Calu3 (cell line): ENCODE measurements at places on chromosomes 12 and 14. TPM values are rescaled to one million over a fixed set of nuclear protein-coding genes. Genes with fewer than 3 reads are reported as not detected.

- DNase-seq: peak; percentile 37
Measured at GRCh38 chr12:25557830-25558436, 4.8 kb upstream of the LMNTD1 start.

DNA sequence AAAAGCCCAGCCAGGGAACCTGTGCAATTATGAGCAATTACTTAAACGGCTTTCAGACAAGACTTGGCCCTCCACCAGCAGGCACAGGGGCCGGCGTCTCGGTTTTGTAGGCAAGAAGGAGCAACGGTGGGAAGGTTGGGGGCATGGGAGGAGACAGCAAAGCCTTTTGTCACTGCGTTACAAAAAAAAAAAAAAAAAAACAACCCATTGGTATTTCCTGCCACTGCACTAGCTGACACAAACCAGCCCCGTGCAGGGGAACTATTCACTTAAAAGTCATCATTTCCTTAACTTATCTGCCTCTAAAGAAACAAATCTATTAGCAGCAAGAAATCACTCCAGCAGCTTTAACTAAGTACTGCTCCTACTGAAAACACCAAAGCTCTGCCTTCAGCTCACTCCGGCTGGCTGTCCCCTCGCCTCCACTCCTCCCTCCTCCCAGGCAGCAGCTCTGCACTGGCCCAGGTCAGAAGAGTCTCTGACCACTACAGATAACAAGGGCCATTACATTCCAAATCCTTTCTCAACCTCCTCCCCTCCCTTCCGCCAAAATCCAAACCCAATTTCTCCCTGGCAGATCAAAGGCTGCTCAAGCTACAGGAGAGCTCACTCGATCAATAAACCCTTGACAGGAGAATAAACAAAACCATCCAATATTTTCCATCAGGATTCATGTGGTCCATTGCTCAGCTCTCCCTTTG, 105.2 kb upstream of the CDKN3 start:
- DNase-seq: no peak

DNA sequence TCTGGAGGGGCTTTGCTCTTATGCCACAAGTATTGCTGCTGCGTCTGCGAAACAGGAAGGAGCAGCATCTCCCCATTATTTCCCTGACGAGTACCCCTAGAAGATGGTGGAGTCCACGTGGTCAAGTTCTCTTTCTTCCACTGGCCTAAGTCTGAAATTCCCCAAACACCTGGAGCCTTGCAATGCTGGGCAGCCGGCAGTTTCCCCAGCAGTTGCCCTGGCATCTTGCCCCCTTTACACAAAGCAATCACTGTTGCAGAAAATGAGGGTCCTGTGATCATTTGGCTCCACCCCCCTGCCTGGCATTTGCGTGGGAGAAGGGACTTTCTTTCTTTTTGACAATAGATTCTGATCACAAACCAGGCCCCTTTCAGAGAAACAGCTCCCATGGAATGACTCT, 56.9 kb downstream of the FOS start:
- no peak for DNase-seq

The ETV6 gene
- 80.6 and 89.1 TPM in 2 replicates for total RNA-seq

DNA sequence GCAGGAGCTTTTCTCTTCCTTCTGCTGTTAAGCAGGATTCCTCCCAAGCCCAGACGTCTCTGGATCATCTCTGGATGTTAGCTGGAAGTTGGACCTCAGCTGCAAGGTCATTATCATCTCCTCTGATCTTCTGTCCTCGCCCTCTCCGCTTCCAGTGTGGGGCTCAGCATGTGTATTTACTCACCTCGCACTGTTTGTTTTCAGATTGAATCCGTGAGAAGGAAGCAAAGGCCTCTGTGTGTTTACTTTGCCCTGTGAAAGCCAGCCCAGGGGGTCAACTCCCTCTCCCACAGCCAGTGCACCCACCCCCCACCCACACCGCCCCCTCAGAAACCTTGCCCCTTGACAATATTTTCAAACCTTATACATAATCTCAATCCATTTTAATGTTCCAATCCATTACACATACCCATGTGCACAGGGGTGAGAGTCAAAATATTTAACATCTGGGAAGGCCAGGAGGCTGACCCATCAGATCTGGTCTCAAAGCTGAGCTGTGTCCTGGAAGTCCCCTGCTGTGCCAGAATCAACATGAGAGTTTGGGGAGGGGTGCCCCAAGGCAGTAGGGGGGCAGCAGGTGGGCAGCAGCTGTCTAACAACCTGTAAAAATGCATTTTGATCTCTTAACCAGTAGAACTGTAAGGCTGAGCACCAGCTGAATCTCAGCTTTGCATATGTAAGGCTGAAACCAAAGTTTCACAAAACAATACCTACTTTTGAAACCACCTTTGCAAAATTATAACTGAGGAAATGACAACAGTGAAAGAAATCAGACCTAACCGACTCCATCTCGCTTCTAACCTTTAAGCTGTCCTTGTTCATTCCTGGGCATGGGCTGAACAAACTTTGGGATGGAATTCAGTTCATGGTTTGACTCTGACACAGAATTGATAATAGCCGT, 157.9 kb downstream of the ZNF664 start:
- no peak for DNase-seq

DNA sequence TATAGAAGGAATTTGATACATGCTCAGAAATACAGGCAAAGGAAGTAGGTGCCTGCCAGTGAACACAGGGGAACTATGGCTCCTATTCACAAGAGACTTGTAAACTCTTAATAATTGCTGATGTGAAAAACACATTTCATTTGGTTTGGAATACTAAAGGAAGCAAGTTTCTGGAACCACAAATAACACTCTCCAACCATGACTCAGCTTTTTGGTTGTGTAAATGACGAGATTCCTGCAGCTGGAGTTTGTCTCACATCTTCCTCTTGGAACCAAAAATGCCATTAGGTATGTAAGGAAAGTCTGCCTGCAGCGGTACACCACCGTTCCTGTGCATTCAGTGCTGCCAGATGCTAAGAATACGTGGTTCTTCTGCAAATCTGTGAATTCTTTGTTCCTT, 4.5 kb upstream of the OR11H6 start:
- no peak for DNase-seq

The MSI1 gene
- total RNA-seq: 0.56 and 1.4 TPM in 2 replicates

The TAS2R7 gene
- total RNA-seq: not detected in 2 replicates

DNA sequence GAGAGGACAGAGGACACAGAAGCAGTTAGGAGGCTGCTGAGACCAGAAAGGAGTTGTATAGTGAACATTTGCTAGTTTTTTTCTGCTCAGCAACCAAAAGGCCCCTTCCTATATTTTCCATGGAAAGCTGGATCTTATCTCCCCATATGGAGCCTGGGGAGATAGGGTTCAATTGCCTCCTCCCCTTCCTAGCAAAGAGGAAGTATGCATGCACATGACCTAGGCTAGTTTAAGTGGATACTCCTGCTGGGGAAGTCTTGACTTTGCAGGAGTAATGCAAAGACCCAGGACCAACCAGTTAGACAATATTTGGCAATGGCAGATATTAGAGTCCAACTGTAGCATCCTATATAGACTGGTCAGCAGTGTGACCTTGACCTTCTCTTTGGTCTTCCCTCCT, 15.1 kb downstream of the CHD8 start:
- no peak for DNase-seq
